Caco-2 (cell line): ENCODE measurements at places on chromosomes 2 and 18.

DNA sequence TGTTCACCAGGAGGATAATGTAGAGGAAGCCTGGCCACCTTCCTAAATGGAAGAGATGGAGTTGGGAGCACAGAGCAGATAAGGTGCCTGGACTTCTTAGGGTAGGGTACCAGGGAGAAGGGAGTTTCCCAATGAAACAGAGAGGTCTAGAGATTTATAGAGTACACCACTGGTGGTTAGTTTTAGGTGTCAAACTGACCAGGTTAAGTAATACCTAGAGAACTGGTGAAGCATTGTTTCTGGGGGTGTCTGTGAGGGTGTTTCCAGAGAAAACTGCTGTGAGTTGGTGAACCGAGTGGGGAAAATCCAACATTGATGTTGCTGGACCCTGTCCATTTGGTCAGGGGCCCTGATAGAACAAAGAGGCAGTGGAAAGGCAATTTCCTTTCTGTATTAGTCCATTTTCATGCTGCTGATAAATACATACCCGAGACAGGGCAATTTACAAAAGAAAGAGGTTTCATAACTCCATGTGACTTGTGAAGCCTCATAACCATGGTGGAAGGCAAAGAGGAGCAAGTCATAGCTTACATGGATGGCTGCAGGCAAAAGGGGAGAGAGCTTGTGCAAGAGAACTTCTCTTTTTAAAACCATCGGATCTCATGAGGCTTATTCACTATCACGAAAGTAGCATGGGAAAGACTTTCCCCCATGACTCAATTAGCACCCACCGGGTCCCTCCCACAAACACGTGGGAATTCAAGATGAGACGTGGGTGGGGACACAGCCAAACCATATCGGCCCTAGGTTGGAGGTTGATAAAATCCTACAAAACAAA is 260.8 kb downstream of the CBLN2 start:
- DNase-seq = no peak

DNA sequence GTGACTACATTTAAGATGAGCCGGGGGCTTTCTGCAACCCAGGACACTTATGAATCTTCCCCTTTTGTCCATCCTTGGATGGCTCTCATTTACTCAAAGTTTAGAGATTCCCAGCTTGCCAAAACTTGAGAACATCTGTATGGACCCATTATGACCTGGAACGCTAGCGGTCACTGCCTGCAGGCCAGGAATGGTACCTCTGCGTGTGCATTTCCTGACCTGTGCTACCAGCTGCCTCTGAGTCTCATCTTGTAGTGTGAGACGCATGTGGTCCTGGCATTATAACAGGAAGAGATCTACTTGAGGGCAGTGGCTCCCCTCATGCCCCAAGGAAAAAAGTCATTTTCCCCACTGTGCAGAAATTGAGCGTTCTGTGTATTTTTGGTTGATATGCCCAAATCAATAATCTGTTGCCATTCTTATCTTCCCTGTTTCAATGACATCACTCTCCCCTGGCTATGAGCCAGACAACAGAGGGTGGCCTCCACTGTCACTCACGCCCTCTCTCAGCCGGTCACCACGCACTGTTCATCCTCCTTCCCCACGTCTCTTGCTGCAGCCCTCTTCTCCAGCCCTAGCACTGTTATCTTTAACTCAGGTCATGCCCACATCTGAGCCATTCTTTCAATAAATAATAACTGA is 28.5 kb upstream of the NPAS2 start:
- no peak for DNase-seq

- no peak for DNase-seq
Observed at GRCh38 chr2:152161598-152161997, 14.0 kb downstream of the STAM2 start.

GRCh38 chr2:190110131-190110530 is 47.6 kb upstream of the MSTN start:
- no peak for DNase-seq

- DNase-seq = no peak
Observed at GRCh38 chr2:188414411-188414810, 122.7 kb downstream of the GULP1 start.

- no peak for DNase-seq
Observed at GRCh38 chr2:98643496-98644100, 35.2 kb downstream of the UNC50 start.

DNA sequence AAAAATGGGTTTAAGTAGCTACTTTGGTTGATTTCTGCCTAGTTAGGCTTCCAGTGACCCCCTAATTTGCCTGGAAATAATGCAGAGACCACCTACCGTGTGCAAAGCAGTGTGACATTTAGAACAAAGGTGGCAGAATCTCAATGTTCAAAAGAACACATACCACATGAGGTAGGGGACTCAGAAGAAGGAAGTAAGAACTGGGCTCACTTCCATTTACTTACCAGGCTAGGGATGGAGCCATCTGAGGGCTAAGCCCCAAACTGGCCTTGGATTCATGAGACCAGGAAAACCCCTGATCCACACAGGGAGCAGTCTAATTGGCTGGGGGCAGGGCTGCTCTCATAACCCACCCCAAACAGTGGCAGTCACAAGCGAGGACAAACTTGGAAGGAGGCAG is 190.7 kb downstream of the NCKAP5 start:
- no peak for DNase-seq

DNA sequence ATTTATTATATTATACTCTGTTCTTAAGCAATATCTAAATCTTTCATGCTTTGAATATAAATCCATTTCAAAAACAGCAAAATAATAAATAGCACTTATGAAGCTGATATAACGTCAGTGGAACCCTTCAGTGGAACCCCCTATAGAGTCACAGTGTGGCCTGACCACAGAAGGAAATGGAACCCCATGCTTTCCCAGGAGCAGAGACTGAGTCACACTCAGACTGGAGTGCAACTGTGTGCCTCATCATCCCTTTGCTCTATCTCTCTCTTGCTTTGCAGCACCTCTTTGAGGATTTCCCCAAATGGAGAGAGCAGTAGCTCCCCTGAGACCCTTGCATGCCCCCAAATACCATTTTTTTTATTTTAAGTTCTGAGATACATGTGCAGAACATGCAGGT is 13.1 kb downstream of the NXPH2 start:
- no peak for DNase-seq

GRCh38 chr2:30165617-30166016 is 18.8 kb downstream of the YPEL5 start:
- no peak for DNase-seq

GRCh38 chr2:47033102-47033880 is 117.7 kb upstream of the MCFD2 start:
- DNase-seq = no peak

- DNase-seq = no peak
Observed at GRCh38 chr2:180004731-180005130, 2.4 kb downstream of the CWC22 start.

- no peak for DNase-seq
Observed at GRCh38 chr2:62593825-62594224, 87.8 kb upstream of the TMEM17 start.

GRCh38 chr18:12005538-12006487 is 24.5 kb downstream of the IMPA2 start:
- DNase-seq = no peak

- DNase-seq = no peak
Observed at GRCh38 chr2:107728586-107728985, 98.1 kb upstream of the RGPD4 start.

DNA sequence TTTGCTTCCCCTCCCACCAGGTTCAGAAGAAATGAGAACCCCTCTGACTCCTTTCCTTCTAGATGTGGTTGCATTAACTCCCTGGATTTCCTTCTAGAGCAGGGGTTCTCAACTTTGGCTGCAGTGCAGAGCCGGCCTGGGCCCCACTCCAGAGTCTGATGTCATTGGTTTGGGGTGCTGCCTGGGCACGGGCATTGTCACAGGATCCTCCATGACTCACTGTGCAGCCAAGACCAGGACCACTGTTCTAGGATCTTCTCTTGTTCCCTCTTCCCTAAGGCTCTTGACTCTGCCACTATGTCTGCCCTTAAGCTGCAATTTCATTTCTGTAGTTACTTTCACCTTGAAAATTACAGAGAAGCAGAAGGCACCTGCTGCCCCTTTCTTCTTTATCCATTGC is 31.8 kb downstream of the TBC1D8 start:
- DNase-seq = no peak

- no peak for DNase-seq
Observed at GRCh38 chr18:12497296-12497695, 89.6 kb downstream of the PRELID3A start.

DNA sequence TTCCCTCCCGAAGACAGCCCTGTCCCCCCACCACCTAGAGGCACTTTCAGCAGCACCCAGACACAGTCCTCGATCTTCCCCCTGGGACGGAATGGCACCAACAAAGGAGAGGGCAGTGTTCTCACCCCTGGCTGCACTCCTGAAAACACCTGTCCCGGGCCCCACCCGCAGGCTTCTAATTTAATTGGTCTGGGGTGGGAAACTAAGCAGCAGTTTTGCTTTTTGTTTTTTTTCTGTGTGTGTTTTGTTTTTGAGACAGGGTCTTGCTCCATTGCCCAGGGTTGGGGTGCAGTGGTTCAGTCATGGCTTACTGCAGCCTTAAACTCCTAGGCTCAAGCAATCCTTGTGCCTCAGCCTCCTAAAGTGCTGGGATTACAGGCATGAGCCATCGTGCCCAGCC is 38.4 kb upstream of the REL start:
- no peak for DNase-seq

DNA sequence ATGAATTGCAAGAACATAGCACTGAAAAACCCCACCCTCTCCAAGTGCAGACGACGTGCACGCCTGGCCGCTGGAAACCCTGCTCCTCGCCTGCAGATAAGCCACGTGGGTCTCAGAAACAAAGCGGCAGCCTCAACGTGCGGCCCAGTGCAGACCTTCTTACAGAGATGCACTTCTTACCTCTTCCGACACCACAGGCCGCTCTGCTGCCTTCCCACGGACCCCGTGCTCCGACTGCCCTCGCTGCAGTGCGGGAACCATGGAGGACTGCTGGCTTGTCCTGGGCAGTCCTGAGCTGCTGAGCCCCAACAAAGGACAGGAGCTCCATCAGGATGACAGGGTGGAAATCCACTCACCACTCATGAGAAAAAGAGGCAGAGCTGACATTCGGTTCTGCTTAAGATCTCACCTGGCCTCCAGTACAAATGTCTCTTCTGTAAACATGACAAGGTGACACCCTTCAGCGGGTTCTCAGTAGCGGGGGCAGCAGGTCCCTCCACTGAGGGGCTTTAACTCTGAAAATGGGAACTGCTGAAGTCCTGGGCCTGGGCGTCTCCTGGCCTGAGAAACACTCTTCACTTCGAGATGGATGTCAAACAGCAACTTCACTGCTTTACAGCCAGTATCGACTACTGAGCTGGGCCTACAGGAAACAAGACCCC is 6.2 kb downstream of the COPS9 start:
- no peak for DNase-seq

DNA sequence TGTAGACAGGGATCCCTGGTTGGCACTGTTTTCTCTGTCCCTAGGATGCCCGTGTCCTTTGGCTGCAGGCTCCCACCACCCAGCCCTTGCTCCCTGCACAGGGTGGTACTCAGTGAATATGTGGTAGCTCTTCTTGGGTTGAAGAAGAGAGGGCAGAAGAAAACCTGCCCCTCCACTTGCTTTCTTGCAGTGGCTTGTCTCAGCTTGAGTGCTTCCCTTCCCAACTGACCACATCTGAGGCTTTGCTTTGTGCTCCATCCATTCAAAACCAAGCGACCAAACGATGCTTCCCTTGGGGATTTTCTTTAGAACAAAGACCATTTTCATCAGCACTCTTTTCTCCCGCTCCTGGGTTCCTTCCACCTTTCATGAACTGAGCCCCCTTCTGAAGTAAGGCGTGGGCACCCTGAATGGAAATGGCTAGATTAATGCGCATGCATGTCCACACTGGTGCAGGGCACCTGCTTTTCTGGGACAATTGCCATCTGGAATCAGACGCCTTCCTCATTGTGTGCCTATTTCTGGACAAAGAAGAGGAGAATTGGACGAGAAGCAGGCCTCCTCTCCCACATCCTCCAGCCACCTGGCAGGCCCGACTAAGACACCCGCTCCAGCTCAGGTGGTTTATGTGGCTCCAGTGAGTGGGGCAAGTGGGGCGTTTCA is 59.1 kb downstream of the ARL4C start:
- DNase-seq = no peak

DNA sequence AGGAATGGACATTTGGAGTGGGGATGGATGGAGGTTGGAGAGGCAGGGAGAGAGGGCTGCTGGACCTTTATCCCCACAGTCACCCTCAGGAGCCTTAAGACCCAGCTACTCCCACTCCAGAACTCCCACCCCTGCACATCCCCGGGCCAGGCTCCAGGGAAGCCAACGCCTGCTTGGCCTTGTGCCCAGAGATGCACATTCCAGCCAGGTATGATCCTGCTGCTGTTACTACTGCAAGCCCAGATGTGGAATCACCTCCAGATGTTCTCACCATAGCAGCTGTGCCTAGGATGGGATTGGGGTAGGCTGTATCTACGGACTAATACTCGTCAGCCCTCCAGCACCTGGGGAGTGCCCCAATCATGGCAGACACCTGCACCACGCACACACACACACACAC is 71.7 kb downstream of the ZFP36L2 start:
- no peak for DNase-seq
